ENCODE measurements at places on chromosomes 7 and 10. TPM values are rescaled to one million over a fixed set of nuclear protein-coding genes. Genes with fewer than 3 reads are reported as not detected.

The LRRC27 gene
- total RNA-seq: 11.1 TPM

The CTAGE8 gene
- 13.8 TPM for total RNA-seq

The TUBB8 gene
- not detected for total RNA-seq

The TEX36 gene
- not detected for total RNA-seq

The TMEM184A gene
- 66.0 TPM for total RNA-seq

- no peak for DNase-seq
Measured at GRCh38 chr7:14229047-14229446, 239.6 kb upstream of the ETV1 start.

DNA sequence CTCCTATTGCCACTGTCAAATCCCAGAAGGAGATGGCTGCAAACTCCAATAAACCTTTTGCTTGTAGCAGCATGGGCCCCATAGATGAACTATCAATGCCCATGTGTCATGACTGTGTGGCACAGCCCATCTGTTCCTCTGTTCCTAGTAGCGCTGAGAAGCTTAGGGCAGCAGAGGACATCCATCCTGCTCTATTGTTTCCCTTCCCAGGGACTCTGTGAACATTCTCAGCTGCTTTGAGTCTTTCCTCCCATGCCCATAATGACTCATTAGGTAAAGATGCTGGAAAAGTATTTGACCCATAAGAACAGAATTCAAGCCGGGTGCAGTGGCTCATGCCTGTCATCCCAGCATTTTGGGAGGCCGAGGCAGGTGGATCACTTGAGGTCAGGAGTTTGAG, 28.3 kb downstream of the STMP1 start:
- DNase-seq: no peak

- DNase-seq: no peak
Measured at GRCh38 chr10:128048819-128049210, 77.4 kb downstream of the MKI67 start.

GRCh38 chr10:22022257-22023032, 18.9 kb upstream of the DNAJC1 start:
- peak; percentile 24 for DNase-seq

GRCh38 chr7:4792537-4793126, 17.2 kb downstream of the AP5Z1 start:
- DNase-seq: peak; percentile 31

Measured in mucosa of descending colon (tissue), 3 donors.